NCI-H2081 treated with DMSO at 0.1 percent for 48 hours (cell line): ENCODE measurements at places on chromosomes 4 and X.

- DNase-seq: no peak
Observed at GRCh38 chrX:40244980-40245379, 147.2 kb upstream of the BCOR start.

- DNase-seq: no peak
Observed at GRCh38 chrX:125108921-125109320, 210.8 kb upstream of the TEX13C start.

DNA sequence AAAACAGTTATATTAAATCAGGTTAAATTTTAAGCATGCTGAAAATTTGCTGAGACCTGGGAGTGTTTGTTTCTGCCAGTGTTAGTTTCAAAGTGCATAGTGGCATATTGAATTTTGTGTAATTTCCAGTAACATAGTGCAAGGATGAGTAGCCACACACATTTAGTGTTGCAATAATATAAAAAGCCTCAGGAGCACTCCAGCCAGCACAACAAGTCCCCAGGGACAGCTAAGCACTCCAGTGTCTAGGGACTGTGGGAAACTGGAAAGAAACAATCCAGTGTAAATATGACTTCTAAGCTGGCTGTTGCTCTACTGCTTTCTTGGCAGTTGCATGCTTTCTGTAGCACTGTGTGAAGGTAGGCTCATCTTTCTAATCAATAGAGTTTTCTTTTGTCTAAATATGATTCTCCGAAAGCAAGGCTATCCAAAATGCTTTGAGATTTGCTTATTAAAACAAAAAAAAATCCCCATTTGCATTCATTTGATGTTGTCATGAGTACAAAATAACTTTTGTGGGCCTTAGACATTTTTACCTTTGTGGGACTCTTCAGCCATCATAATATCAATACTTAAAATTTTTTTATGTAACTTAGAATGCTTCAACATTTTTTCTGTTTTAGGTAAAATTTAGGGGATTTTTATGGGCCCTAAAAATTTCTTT is 24.2 kb upstream of the CXCL2 start:
- DNase-seq: no peak

DNA sequence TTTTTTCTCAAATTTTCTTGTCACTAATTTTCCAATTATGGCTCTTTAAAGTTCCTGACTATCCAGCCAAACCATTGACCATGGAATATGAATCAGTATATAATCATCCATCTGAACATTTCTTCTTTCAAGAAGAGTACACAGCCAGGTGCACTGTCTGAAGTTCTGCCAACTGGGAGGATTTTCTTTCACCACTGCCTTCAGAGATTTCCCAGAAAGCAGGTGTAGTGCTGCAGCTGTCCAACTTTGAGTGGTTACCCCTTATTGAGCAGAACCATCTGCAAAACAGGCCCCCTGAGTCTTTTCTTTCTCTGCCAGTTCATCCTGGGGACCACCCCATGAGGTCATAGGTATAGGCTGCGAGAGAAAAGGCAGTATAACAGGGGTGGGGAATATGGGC is 1213.2 kb downstream of the RAPGEF2 start:
- no peak for DNase-seq

DNA sequence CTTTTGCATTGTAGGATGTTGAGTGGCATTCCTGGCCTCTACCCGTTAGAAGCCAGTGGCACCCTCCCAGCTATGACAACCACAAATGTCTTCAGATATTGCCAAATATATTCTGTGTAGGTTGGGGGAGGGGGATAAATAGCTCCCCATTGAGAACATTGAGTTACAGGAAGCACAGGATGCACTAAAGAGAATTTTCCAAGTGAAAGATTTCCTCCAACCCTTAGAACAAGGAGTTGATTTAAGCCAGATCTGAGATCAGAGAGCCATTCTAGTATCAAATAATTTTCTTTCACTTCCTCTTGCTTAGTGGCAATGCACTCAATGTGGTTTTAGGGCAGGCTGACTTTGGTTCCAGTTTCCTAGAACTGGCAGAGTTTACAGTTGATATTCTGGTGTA is 436.6 kb downstream of the C4orf33 start:
- no peak for DNase-seq

- no peak for DNase-seq
Observed at GRCh38 chr4:100746141-100746739, 228.4 kb upstream of the EMCN start.

- DNase-seq: no peak
Observed at GRCh38 chrX:68808686-68809357, 20.0 kb upstream of the EFNB1 start.

- DNase-seq: no peak
Observed at GRCh38 chrX:101676571-101676970, 16.9 kb upstream of the ARMCX2 start.

GRCh38 chr4:179225594-179225993 is 1783.4 kb upstream of the AGA start:
- no peak for DNase-seq

DNA sequence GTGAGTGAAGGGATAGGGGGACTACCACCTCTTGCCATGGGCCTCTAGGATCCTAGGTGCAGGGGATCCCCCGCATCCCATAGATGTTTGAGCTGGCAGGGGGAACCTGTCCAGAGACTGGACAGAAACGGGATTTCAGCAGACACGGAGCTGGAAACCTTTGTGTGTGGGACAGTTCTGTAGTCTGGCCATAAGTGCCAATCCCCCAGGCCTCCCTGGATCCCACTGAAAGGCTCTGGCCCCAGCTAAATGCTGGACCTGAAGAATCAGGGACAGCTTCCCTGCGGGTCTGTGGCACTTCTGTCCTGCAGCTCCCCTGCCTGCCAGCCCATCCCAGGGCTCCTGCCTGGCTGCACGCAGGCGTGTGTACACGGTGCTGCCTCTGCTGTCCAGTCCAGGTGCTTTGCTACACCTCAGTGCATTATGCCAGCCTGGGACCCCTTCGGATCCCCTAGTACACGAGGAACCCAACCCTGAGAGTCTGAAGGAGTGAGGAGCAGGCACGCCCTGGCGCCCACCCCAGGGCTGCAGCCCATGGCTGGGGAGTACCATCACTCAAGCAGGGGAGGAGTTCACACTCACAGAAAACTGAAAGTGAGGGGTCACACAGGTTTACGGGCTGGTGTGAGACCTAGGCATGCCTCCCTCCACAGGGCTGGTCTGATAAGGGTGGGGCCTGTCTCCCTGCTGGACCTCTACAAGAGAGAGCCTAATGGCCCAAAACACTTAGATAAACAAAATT is 703.0 kb downstream of the ARAP2 start:
- DNase-seq: no peak

- DNase-seq: no peak
Observed at GRCh38 chr4:159204566-159204965, 101.7 kb downstream of the RAPGEF2 start.

GRCh38 chrX:130987241-130987640 is 70.9 kb upstream of the ARHGAP36 start:
- DNase-seq: no peak

DNA sequence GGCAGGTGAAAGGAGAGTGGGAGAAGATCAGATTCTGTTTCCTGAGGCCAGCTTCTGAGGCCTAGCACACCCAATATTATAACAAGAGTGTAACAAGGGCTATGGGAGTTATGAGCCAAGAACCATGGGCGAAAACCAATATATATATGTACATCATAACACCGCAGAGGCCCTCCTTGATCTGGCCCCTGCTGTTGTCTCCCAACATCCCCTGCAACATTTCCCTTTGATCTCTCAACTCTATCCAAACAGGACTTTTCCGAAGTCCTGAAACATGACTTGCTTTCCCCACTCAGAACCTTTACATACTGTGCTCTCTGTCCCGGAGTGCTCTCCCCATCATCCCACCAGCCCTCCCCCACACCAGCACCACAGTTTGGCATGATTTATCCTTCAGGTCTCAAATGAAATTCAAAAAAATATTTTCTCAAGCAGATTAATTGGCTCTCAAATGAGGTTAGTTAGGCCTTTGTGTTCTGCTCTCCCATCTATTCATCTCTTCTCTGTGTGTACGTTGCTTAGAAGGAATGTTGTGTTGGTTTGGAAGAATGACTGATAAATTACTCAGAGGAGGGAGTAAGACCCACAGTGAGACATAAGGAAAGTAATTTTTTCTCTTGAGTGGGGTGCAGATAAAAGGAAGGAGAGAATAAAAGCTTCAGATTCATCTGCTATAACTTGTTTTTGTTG is 58.1 kb upstream of the SMIM10 start:
- no peak for DNase-seq

DNA sequence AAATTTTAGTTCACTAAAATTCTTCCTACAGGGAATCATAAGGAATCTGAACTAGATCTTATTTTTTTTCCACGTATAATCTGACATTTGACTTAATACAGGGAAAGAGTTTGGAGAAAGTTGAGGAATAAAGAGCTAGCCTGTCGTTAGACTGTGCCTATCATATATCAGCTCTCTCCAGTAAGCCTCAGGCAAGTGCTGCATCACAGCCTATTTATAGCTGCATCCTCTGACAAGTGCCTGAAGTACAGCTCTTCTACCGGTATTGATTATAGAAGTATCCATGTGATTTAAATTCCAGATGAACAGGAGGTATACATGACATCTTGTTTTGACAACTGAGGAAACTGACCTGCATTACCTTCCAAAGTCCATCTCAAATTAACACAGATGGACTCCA is 248.9 kb downstream of the TLL1 start:
- no peak for DNase-seq

DNA sequence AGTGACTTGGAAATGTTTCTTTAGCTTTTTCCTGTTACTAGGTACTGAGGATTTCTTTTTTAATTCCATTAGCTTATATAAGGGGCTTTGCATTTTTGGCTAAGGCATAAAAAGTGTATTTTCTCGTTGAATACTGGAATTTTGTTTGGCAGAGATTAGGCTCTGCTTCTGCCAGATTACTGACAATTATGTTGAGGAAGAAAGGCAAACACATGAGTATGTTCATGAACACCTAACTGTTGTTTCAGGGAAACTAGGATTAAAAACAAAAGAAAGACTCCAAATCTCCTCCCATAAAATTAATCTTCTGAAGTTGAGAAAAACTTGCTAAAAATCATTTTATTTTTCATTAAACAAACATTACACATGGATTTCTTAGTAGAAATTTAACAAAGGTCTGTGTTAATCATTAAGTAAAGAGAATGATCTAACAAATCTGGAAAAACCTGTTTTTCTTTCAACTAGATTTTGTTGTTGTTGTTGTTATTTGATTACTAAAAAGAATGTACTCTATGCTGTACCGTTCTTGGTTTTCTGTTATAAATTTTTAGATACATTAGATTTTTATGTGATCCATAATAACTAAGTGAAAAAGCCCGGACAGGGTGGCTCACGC is 43.3 kb upstream of the STAG2 start:
- no peak for DNase-seq

DNA sequence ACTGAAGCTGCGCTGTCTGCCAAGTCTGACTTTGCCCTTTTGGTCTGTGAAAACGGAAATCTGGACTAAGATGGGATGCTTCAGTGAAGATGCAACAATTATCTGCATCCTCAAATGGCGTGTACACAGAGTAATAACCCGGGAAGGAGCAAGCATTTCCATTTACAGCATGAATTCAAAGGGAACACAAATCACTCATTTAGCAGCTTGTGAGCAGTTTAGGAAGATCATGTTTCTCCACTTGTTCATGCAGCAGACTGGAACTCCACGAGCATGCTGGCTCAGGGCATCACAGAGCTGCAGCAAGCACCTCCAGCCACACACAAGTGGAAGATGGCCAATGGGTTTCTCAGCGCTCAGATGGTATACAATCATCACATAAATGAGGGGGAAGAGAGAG is 175.5 kb downstream of the NLGN4X start:
- no peak for DNase-seq

- DNase-seq: no peak
Observed at GRCh38 chr4:13893211-13893610, 265.7 kb upstream of the BOD1L1 start.

- no peak for DNase-seq
Observed at GRCh38 chr4:42306221-42307109, 90.8 kb upstream of the SHISA3 start.

GRCh38 chr4:182255441-182256190 is 12.4 kb downstream of the TENM3 start:
- DNase-seq: no peak

DNA sequence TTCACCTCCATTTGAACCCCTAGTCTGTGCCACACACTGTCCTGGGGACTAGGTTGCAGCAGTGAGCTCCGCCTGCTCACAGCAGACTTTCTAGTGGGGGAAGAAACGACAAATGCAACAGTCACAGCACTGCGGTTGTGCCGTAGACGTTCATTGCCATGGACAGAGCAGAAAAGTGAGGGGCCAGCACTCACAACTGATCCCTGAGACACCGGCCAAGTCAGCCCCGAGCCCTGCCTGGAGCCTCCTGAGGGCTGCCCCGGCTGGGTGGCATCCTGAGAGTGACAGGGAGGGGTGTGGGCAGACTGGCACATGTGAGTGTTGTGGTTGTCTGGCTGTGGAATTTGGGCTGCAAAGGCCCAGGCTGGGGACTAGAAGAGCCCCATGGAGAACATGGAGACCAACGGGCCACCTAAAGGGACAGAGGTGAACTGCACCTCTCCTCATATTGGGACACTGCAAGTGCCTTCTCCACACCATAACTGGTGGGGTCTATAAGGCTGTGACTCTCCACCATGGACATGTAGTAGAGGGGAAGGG is 4.6 kb downstream of the DUSP9 start:
- no peak for DNase-seq

GRCh38 chr4:74466242-74466641 is 21.3 kb downstream of the AREG start:
- no peak for DNase-seq

GRCh38 chrX:119762718-119763117 is 4.3 kb downstream of the SOWAHD start:
- DNase-seq: no peak

- DNase-seq: no peak
Observed at GRCh38 chr4:41587286-41587685, 49.3 kb downstream of the LIMCH1 start.

DNA sequence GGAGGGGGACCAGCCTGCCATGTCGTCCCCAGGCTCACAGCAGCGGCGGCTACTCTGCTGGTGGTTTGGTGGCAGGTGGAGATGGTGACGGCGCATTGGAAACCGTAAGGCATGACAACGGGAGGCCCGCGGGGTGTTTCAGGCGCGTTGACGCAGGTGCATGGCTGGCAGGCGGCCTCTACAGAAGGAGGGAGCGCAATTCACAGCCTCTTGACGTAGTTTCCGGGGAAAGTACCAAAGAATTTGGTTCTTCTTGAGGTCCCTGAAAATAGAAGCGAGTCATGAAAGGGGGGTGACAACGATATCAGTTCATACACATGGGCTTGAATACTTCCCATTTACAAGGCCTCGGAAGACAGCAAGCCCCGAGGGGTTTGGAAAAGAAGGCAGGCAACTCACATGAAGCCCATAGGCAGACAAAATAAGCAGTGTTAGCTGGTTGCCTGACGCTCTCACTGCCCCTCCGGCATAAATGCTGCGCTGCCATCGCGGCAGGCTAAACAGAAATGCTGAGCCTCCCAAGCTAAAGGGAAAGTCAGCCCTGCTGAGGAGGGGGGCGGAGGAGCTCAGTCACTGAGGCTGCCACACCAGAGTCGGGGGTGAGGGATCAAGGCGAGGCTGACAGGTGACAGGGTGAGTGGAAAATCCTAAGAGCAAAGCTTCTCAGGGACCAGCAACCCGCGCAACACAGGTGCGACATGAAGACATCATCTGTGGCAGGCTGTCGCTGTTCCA is 52.3 kb upstream of the PDLIM3 start:
- DNase-seq: no peak

DNA sequence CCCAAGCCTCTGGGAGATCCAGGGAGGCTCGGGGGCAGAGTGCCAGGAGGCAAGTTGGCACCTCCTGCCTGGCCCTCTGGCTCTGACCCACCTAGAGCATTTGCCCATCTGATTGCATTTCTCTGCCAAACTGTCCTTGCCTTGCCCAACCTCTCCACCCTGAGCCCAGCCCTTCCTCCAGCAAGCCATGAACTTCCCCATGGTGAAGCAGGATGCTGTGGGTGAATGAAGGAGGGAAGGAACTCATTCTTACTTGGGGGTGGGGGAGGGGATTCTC is 9.3 kb upstream of the CNGA2 start:
- DNase-seq: no peak
